Stimulated activated CD4-positive, alpha-beta T cell treated with anti-CD3 and anti-CD28 coated beads, Interleukin-12 subunit alpha, Interleukin-12 subunit beta, amount 100 ng/mL, for 24 hours (primary cell): ENCODE measurements at places on chromosomes 5 and 9.

GRCh38 chr5:149175346-149176105 is 34.2 kb downstream of the ABLIM3 start:
- DNase-seq: no peak

- no peak for DNase-seq
Measured at GRCh38 chr5:10690460-10691440, 70.3 kb downstream of the DAP start.

GRCh38 chr5:54401515-54401914 is 54.0 kb upstream of the HSPB3 start:
- no peak for DNase-seq

DNA sequence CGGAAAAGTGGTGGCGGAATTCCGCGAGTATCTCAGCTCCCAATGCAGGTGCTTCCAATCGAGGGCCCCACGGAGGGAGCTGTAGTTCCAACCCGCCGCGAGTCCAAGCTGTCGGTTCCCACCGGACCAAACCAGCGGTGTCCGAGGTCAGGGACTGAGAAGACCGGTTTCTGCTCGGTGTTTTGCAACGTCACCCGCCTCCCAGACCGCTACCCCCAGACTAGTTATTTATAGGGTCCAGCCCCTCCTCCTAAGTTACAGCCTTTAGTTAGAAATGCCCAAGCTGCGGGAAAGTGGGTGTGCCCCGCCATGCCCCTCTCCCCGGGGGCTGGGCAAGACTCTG is 677 bp upstream of the MYORG start:
- no peak for DNase-seq

DNA sequence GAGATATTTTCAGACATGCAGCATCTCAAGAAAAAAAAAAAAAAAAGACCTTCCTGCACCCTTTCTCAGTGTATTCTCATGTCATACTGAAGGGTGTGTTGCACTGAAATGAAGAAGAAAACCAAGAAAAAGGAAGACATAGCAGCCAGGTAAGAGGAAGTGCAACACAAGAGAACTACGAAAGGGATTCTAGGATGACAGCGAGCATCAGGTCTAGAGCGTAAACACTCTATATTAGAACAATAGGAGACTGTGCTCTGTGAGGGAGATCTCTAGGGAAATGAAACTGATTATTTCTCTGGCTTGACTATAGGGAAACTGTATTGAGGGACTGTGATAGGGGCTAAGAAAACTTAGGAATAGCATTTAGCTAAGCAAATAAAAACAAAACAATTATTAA is 30.0 kb downstream of the BTF3 start:
- DNase-seq: no peak

DNA sequence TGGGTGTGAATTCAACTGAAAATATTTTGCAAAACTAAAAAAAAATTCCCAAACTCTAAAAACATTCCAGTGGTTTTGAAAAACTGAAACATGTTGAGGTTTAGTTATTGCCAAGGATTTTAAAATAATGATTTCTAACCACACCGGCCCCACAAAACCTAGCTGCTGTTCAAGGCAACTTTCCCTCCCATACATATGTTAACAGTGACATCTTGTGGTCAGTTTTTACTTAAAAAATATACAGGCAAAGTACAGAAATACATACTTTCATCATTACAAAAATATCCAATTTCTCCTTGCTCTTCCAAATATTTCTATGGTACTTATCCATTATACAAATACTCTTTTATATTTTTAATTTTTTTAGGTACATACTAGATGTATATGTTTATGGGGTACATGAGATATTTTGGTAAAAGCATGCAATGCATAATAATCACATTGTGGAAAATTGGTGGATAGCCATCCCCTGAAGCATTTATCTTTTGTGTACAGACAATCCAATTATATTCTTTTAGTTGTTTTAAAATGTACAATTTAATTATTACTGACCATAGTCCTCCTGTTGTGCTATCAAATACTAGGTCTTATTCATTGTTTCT is 34.4 kb upstream of the MRPS30 start:
- DNase-seq: no peak

DNA sequence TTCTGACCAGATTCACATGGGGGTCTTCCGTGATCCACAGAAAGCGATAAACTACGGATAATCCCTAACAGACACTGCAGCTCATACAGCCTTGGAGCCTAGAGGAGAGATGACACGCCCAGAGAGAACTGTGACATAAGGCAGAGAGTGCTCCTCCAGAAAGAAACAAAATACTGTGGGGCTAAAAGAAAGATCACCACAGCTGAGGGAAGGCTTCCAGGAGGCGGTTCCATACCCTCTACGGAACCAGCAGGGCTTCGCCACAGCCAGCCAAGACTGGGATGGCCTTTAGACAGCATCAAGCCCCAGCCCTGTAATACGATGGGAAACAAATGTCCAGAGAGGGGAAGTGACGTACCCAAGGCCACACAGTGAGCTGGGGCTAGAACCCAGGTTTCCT is 19.3 kb downstream of the GPX3 start:
- no peak for DNase-seq

DNA sequence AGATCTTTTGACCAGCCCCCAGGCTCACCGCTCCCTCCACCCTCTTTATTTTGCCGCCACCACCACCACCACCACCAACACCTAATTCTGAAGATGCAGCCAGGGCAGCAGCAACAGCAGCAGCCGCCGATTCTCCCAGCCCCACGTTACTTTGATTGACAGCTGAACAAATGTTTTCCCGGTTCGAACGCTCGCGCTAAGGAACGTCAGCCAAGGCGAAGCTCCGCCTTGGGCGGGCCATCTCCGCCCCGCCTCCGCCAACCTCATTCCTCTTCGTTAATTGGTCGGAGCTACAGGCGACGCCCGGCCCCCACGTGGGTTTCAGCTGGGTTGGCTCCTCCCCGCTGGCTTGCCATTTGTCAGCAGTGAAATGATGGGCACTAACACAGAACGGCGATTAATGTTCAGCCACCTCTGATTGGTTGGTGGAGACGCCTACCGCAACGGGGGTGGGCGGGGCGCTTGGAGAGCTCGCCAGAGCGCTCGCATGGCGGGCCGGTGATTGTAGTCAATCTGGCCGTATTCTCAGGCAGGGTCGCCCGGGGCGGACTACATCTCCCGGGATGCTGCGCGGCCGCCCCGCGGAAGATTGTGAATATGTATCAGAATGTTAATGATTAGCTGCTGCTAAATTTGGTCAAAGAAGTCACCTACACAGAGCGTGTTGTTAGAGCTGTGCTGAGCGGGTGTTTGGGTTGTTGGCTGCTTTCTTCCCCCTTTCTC is at the start of gene TLE4:
TLE4 (plus strand) TSS at position 657 of the 723 bp plus-strand sequence. CDS start 826 bp downstream, outside the sequence.
- peak; percentile 99 for DNase-seq

GRCh38 chr9:24333629-24334028 is 212.1 kb downstream of the IZUMO3 start:
- no peak for DNase-seq

DNA sequence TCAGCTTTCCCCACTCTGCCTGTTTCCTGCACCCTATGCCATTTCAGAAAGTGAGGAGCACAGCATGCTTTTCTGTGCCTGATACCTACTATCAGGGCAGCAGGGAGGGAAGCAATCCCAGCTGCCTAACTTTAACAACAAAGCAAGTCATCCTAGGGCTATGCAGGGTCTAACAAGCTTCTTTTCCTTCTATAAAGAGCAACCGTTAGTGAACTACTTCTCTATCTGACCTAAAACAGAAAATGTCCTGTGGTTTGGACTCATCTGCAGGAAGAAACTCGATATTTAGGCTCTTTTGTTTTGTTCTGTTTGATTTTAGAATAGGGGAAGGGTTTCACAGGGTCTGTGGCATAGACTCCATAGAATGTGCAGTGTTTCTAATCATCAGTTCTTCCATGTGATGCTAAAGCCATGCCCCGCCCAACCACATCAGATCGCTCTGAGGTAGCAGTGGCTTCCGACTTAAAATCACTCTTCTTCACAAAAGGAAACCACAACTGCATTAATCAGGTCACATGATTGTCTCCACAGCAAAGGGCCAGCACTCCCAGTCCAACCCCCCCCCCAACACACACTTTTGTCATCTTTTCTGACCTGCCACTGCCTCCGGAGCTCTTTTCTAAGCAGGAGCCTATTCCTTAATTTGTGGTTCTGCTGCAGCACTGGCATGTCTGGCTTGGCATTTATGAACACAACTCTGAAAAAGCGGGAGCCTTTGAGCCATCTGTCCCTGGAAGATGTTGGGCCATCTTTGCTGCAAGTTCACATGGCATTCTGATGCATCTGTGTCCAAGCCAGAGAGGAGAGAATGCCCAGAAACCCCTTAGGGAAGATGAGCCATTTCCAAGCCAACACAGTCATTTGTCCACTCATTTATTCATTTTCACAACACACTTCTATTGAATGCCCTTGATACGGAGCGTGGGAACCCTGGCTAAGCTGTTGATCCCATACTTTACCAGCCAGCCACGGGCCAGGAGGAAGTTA is 71.6 kb downstream of the CFAP90 start:
- no peak for DNase-seq

GRCh38 chr5:60699609-60700415 is at the start of gene DEPDC1B:
DEPDC1B (minus strand) TSS chr5:60700166; CDS start chr5:60700093, 73 bp downstream.
- peak; percentile 84 for DNase-seq

DNA sequence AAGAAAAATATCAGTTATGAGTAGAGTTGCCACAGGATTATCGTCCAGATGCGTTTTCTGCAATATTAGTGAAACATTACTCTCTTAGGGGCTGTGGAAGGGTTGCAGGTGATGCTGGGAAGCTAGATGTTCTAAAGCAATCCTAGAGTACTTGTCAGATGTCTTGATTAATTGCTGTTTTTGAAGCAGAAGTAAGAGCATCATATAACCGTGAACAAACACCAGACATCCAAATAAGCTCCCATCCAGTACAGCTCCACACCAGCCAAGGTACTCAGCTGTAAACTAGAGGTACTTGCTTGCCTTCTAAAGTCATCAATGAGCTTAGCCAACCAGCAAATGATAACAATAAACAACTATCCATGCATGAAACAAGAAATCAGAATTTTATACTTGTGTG is 131.1 kb downstream of the ST8SIA4 start:
- no peak for DNase-seq

DNA sequence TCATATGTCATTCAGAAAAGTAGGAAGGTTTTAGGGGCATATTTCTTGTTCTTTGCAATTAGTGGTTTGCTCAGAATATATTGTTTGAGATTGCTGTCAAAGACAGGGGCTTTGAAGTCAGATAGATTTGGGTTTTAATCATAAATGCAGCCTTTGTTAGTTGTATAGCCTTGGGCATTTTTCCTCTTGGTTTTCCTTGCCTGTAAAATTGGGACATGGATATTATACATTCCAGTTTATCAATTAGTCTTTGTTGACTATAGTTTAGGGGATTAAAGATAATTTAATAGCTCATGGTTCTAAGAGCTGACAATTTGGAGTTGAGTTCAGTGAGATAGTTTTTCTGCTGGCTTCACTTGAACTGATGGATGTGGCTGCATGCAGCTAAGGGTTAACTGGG is 88.9 kb downstream of the DMAC1 start:
- no peak for DNase-seq

DNA sequence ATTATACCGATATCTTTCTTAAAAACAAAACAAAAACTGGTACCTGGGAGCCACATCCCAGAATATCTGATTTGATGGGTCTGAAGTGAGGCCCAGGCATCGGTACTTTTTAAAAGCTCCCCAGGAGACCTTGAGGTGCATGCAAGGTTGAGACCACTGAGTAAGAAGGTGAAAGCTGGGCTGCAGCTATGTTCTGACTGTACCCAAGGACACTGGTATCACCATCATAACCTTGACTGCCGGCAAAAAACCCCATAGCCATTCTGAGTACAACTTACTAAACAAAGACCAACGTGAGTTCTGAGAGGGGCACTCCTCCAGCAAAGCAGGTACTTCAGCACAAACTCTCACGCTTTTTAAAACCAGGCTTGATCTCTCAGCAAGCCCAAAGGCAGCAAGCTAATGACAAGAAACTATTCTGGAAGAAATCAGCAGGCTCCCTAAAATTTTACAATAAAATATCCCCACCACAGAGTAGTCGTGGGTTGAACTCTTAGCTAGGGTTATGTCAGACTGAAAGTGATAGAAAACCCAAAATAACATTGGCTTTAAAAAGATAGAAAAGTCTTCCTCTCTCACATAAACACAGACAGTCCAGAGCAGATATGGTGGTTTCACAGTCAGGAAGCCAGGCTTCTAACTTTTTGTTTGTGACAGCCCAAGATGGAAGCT is 263.9 kb downstream of the SAXO1 start:
- no peak for DNase-seq

DNA sequence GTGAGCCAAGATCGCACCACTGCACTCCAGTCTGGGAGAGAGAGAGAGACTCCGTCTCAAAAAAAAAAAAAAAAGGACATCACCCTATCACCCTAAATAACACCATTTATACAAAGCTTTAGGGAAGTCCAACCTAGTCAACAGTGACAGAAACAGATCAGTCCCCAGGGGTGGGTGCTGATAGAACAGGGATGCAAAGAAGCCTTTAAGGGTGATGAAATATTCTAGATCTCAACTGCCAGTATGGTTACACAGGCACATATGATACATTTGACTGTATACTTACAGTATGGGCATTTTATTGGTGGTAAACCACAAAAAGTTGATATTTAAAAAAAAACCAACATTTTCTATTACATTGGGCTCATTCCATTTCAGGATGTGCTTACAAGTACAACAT is 4.8 kb downstream of the RETREG1 start:
- no peak for DNase-seq

- DNase-seq: no peak
Measured at GRCh38 chr9:4152876-4153275, 147.0 kb downstream of the GLIS3 start.

GRCh38 chr5:77366717-77367500 is 125.2 kb downstream of the WDR41 start:
- no peak for DNase-seq

- DNase-seq: no peak
Measured at GRCh38 chr9:116899337-116900006, 212.4 kb downstream of the TRIM32 start.
